G401 (cell line): ENCODE measurements at places on chromosomes 16 and 17.

GRCh38 chr17:61317779-61318178 is 81.9 kb upstream of the TBX2 start:
- DNase-seq, result no peak

DNA sequence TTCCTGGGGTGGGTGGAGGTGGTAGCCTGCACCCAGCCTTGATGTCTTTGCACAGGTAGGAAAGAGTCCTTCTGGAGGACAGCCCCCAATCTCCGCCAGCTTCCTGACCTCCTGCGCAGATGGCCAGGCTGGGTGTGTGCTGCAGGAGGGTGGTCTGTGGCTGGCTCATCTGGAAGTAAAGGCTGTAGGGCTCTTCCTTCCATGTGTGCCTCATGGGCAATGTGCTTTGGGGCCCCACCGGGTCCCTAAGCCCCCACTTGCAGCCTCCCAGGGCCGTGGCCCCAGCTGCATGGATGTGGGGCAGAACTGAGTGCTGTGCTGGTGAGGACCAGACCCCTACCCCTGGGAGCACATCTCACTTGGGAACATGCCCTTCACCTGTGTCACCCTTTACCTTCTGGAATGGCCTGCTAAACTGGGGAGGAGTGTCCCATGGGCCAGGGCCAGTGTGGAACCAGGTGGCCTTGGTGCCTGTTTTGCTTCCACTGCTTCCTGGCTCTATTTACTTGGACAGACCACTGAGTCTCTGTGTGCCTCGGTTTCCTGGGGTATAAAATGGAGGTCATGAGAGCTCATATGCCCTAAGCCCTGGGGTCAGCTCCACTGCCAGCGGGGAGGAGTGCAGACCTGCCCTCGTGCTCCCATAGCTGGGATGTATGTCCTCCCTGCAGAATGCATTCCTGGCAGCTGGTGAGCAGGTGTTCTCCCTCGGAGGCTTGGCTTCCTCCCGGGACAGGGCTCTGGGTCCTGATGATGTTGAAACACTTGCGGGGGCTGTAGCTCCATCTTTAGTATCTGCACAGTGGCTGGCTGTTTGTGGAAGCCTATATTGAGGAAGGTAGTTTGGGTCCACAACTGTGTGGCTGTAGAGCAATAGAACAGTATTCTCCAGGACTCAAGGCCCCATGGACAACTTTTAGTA is 18.0 kb downstream of the MPRIP start:
- DNase-seq, result no peak

GRCh38 chr17:51707216-51707615 is 446.9 kb downstream of the UTP18 start:
- no peak for DNase-seq

- DNase-seq, result no peak
These were observed 122.0 kb upstream of the CHMP6 start for GRCh38 chr17:80869481-80870145.

DNA sequence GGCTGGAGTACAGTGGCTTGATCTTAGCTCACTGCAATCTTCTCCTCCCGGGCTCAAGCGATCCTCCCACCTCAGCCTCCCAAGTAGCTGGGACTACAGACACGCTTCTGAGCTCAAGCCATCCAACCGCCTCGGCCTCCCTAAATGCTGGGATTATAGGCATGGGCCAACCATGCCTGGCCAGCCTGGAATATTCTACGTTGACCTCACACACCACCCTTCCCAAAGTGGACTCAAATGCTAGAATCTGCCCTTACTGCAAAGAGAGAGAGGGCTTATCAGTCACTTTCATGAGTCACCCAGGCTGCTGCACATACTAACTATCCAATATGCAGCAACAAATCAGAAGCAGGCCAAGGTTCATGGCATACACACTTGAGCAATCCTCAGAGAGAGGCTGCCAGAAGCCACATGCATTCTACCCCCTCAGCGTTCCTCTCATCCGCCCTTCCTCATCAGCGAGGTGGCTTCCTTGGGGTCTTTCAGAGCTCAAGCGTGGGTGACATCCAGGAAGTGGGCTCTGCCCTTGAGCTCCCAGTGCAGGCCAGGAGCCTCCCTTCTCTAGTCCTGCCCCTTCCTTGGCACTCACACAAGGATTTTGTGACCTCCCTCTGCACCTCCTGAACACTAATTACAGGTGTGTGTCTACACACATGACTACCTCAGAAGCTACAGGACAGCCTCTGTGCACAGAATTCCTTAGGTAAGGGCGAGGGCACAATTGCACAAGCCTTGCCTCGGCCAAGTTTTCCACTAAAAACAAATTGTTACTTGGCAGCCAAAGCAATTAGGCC is 24.8 kb upstream of the SIAH1 start:
- no peak for DNase-seq

- no peak for DNase-seq
These were observed 162.8 kb upstream of the ANKFN1 start for GRCh38 chr17:55990332-55991006.

- no peak for DNase-seq
These were observed 5.6 kb downstream of the ALOX15 start for GRCh38 chr17:4635823-4636375.

DNA sequence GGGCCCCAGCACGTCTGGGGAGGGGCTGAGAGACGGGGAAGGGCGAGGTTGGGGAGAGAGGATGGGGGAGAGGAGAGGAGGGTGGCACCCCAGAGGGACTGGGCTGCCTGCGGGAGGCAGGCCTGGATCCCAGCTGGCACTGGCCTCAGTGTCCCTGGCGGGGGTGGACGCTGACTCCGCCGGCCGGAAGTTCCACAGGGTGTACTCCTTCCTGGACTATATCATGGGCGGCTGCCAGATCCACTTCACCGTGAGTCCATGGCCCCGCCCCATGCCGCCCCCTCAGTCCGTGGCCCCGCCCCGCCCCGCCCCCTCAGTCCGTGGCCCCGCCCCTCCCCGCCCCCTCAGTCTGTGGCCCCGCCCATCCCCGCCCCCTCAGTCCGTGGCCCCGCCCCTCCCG is 11.3 kb downstream of the CPNE7 start:
- DNase-seq, result no peak

GRCh38 chr16:50458667-50459495 is 89.3 kb upstream of the NKD1 start:
- DNase-seq, result no peak
